ENCODE measurements at places on chromosomes 5 and 9.

DNA sequence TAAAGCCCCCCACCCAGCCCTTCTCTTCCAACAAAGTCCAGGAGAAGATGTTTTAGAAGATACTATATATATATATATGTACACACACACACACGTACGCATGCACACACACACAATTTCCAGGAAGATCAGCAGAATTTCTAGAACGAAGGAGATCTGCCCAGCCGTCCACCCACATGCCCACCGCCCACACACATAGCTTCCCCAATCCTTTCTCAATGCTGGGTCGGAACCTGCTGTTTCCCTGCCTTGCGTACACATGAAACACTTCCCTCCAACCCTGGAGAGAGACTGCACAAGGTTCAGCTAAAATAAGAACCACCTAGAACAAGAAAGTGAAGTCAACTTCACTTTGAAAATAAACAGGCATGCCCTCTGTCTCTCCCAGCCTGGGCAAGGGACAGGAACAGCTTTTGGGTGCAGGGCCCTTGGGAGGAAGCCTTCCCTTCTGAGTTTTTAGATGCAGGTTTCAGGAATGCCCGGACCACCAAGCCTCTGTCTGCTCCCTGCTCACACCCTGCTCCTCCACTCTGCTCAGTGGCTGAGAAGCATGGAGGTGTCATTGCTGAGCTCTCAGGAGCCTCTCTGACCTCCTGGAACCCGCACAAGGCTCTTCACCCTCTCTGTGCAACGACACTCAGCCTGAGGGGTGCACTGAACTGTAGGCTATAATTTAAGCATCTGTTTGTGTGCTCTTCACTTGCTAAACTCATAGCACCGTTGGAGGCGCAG lies 149.4 kb downstream of the C5orf15 start:
- no peak for DNase-seq

GRCh38 chr5:308672-309271 lies 12.7 kb upstream of the AHRR start:
- peak; percentile 26 for DNase-seq

DNA sequence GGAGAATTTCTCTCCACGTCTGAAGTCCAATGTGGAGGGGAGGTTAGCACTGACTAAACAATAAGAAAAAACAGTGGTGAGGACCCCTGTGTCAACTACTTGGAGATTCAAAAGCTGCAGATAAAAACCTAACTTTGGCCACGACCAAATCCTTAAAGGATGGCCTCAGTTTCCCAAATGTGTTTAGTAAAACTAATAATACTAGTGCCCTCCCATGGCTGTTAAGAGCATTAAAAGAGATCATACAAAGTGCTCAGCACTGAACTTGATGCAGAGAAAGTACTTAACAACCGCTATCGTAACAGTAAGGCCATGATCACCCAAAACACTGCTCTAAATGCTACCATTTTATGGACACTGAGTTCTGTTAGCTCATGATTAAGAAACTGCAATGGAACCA lies 288.4 kb downstream of the EBF1 start:
- DNase-seq, result no peak

GRCh38 chr5:100448111-100448528 lies 87.1 kb upstream of the FAM174A start:
- no peak for DNase-seq

DNA sequence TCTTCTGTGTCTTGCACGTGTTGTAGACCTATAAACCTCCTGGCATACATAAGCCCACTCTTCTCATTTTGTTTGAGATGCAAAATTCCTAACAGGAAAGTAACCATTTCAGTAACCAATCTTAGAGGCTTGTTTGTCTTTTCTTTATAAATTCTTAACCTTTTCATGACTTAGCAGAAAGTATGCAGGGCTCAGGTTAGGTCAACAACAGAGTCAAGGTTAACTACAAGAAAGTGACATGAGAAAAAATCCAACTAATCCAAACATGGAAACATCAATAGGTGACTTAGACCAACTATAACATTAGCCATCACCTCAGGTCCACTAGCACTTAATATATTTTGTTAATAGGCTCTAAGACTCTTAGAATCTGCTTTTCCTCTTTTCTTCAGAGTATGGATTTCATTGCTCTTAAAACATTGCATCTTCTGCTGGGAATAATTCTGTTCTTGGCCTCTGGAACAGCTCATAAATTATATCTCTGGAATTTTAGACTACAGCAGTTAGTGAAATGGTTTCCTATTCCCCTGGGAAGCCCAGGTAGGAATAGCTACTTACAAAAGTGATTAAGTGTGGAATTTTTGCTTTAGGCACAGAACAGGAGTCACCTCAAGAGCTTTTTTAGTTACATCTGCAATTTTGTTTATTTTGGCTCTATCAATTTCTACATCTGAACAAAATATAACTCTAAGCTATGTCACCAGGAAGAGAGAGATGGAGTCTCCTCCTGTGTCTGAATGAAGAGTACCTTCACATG lies 155.3 kb upstream of the ANKRD55 start:
- DNase-seq, result no peak

- no peak for DNase-seq
Observed at GRCh38 chr9:1025131-1025530, 25.0 kb upstream of the DMRT2 start.

DNA sequence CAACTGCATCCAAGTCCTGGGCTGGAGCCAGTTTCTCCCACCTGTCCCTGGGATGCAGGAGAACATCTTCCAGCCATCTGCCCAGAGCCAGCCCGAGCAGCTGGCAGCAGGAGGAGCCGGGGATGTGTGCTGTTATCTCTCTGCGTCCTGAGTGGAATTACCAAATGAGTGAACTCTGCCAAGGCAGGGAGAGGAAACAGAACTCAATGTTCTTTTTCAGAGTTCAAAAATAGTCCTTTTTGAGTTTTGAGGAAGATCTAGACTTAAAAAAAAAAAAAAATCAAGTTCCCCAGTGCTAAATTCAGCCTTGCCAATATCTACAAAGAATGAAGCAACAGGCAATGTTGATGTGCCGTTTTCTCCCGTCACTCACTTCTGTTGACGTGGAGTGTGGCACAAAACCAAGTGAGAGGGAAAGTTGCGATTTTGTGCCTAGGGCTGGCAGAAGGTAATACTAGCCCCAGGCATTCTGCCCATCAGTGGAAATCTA lies 56.2 kb downstream of the TMOD1 start:
- DNase-seq, result peak; percentile 39

GRCh38 chr9:129509533-129509928 lies 111.4 kb downstream of the C9orf50 start:
- no peak for DNase-seq

- DNase-seq, result no peak
Observed at GRCh38 chr9:8115570-8115969, 316.0 kb upstream of the DMAC1 start.

- DNase-seq, result no peak
Observed at GRCh38 chr9:134059188-134059641, 8.6 kb downstream of the BRD3 start.

GRCh38 chr5:39213447-39214207 lies 5.7 kb downstream of the FYB1 start:
- DNase-seq, result no peak

DNA sequence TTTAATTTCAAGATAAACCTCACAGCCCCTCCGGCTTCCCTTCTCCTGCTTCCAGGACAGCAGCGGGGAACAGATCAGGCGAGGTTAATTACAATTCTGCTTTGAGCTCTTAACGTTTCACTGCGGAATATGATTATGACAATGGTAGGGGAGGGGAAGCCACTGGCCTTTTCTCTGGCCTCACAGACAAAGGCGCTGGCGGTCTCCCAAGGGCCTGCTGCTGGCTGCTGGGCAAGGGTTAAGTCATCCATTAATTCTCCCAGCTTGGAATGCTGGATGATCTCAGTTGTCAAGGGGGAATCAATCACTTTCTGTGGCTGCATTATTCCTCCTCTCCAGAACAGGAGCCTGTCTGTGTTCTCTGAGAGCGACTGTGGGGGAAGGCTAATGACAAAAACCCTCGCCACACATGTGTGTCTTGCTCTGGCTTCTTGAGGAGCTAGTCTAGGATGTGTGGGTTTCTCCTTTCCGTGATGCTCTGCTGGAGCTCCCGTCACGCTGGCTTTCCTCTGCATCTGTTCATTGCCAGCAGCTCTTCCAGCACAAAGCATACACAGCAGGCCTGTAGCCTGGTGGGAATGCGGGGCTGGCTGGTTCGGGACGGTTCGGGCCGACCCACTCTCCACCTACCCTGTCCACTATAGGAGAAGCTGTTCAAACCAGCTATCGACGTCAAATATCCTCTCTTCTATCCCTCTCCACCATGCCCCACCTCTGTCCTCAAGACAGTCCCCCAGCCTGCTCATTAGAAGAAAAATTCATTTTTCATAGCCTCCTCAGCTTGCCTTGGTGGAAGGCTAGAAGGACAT lies 82.8 kb downstream of the DCP2 start:
- no peak for DNase-seq

DNA sequence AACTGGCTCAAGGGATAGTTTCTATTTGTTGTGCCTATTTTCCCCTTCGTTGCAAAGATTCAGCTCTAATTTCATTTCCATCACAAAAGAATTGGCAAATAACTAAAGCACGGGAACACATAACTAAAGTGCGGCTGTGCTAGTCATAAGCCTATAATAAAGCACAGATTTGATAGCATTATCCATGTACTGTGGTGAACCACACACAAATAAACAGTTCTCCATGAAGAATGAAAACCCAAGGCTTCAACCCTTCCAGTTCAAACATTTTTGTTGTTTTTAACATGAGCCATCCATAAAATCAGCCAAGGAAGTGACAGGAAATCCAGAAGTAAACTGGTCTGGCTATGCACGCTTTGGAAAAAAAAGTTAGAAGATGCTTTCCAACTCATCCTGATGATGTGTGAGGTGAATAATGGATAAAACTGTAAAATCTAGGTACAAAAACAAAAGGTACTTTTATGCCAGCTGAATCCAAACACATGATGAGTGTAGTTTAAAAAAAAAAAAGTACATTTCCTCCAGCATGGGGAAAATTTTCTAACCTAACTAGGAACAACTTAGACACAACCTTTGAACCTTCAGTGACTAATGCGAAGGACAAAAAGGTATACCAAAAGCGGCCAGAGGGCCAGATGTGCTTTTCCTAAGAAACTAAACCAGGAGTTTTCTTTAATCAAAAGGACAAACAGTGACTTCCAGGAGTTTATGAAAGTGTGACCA lies 10.2 kb downstream of the ZNF608 start:
- no peak for DNase-seq

DNA sequence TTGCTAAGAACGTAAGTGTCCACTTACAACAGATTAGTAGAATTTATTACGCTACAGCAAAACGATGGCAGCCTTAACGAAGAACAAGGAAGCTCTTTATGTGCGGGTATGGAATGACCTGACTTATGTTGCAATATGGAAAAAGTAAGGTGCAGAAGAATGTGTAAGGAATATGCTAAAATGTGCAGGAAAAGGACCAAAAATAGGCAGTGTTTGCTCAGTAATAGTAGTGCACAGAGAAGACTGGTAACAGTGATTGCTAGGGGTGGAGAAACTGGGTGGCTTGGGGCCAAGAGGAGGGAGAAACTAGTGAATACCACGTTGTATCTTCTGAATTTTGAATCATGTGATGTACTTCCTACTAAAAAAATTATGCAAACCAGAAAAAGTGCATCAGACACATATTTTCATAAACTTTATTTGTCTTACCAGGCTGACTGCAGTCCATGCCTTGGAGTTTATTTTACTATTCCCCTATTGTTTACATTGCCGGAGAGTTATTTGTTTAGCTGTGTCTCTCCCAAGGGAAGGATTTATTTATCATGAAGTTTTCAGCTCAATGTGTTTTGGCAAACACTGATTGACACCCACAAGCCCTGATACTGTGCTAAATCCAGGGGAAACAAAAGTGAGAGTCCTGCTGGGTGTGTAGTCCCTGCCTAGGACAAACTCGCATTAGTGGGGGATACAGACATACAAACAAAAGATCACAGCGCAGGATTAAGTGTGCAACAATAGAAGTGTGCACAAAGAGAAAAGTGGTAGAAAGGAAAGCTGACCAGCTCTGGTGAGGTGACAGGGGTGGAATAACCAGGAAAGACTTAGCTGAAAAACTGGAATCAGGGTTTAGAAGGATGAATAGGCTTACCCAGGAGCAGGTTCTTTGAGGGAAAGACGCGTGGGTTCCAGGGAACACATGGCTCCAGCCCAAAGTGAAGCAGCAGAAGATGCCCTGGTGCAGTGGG lies 34.0 kb upstream of the ZNF484 start:
- DNase-seq, result no peak

DNA sequence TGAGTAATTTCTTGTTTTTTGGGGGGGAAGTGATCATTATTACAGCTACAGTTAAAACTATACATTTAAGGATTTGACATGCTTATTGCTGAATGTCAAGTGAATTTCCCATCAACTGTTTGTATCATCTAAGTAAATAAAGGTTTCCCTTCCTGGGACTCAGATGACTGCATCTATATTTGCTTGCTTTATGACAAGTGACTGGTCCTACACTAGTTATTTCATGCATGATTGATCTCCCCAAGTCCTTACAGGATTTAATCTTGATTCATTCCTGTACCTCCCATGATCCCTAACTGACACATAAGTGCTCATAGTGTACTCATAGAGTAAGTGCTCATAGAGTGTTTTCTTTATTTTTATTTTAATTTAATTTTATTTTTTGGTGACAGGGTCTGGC lies 2.8 kb downstream of the TXNDC8 start:
- no peak for DNase-seq

DNA sequence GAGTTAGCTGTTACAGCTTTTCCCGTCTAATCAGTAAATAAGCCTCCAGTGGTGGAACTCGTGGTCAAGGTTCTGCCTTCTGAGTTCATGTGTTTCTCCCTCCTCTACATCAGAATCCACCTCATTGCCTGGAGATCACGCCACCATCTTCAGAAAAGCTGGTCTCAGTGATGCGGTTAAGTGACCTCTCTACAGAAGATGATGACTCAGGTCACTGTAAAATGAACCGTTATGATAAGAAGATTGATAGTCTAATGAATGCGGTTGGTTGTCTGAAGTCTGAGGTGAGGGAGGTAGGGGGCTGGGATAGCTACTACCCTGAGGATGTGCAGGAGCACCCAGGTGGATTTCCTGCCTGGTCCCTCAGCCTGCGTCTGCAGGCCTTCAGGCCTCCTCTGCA lies 13.3 kb downstream of the ODF2 start:
- DNase-seq, result peak; percentile 38

DNA sequence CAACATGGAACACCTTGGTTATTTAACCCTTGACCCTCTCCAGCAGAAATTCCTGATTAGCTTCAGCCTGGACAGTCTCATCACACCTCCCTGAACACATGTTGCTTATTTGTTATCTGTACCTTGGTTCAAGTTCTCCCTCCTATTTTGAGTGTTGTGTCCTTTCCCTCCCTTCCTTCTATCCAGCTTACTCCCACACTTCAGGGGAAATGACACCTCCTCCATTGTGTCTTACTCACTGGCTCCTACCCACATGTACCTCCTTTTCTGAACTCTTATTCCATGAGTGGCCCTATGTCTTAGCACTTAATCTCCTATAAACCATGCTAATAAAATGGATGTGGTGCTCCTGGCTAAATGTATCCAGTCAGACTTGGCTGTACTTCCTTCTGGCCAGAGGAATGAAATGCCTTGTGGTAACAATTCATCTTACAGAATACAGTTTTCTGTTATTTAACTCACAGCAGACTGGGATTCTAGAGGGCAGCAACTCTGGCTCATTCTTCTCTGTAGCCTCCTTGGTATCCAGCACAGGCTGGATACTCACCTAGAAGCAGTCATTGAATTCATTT lies 11.2 kb downstream of the LIX1 start:
- no peak for DNase-seq

GRCh38 chr5:142749321-142749720 lies 20.9 kb upstream of the ARHGAP26 start:
- DNase-seq, result peak; percentile 28

GRCh38 chr5:6829150-6829784 lies 116.0 kb downstream of the TENT4A start:
- no peak for DNase-seq

GRCh38 chr9:15115702-15116101 lies 191.3 kb downstream of the TTC39B start:
- DNase-seq, result no peak

- DNase-seq, result peak; percentile 64
Observed at GRCh38 chr5:151016700-151017099, 3.7 kb upstream of the GPX3 start.
